ENCODE measurements at places on chromosomes 6 and 20.

DNA sequence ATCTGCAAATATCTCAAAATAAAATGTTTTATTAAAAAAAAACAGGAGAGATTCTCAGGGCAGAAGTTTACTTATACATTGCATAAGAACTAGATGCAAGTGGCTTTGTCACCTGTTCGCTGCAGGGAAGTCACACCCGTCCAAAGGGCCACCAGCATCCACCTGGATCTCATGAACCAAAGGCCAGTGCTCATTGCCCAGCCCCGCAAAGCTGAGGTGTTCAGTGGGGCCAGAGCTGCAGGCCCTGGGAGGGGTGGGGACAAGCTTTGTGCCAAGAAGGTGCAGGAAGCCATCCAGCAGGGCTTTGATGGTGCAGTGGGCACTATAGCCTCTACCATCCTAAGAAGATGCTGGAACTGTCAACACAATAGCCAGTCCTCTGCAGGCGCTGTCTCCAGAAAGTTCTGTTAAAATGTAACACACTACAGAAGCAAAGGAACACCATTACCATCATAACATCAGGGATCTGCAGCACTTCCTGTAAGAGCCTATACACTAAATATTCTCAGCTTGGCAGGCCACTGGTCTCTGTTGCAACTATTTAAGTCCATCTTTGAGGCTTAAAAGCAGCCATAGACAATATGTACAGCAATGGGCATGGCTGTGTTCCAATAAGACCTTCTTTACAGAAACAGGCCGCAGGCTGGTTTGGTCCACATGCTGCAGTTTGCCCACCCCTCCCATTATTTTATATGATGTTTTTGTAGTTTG, 15.7 kb upstream of the CD93 start:
- DNase-seq: no peak

DNA sequence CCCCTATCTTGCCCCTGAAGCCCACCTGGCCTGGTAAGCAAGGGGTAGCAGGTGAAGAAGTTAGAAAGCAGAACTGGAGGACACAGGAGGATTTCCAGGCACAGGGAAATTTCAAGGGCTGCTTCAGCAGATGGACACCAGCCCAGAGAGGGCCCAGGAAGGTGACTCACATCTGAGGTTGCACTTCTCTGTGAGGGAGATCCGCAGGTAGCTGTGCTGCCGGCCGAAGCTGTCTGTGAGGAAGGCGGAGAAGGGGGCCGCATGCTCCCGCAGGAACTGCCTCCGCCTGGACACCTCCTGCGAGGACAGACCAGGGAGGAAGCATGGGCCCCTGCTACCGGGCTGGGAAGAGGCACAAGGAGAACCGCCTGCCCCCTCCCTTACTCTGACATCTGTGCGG, 7.1 kb downstream of the MOCS1 start:
- DNase-seq: no peak

GRCh38 chr6:81802356-81802755, 49.9 kb upstream of the TENT5A start:
- DNase-seq: no peak

- DNase-seq: no peak
Observed at GRCh38 chr6:16632101-16632500, 129.2 kb downstream of the ATXN1 start.

DNA sequence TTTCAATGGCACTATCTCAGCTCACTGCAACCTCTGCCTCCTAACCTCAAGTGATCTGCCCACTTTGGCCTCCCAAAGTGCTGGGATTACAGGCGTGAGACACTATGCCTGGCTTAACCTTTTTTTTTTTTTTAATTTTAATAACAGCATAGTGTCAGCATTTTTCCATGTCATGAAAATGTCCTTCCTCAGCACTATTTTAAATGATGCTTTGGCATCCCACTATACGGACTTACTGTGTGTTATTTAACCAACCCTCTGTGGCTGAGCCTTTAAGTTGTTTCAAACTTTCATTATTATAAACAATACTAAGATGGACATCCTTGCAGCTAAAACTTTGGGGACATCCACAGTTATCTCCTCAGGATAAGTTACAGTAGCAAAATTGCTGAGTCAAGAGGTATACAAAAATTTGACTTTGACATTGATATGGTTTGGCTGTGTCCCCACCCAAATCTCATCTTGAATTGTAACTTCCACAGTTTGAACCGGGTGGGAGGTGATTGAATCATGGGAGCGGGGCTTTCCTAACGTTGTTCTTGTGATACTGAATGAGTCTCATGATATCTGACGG, 123.8 kb upstream of the JARID2 start:
- DNase-seq: no peak

- DNase-seq: no peak
Observed at GRCh38 chr20:45291526-45291925, 15.1 kb upstream of the RBPJL start.

DNA sequence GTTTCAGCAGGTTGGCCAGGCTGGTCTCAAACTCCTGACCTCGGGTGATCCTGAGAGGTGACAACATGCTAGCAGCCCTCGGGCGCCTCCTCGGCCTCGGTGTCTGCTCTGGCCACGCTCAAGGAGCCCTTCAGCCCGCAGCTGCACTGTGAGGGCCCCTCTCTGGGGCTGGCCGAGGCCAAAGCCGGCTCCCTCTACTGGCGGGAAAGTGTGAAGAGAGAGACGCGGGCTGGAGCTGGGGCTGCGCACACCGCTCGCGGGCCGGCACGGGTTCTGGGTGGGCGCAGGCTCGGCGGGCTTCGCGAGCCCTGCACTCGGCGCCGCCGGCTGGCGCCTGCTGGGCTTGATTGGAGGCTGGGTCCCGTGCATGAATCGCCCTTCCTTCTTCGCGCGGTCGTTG, 80.8 kb upstream of the RBM24 start:
- DNase-seq: no peak

- no peak for DNase-seq
Observed at GRCh38 chr6:167907837-167908681, 81.3 kb downstream of the AFDN start.

DNA sequence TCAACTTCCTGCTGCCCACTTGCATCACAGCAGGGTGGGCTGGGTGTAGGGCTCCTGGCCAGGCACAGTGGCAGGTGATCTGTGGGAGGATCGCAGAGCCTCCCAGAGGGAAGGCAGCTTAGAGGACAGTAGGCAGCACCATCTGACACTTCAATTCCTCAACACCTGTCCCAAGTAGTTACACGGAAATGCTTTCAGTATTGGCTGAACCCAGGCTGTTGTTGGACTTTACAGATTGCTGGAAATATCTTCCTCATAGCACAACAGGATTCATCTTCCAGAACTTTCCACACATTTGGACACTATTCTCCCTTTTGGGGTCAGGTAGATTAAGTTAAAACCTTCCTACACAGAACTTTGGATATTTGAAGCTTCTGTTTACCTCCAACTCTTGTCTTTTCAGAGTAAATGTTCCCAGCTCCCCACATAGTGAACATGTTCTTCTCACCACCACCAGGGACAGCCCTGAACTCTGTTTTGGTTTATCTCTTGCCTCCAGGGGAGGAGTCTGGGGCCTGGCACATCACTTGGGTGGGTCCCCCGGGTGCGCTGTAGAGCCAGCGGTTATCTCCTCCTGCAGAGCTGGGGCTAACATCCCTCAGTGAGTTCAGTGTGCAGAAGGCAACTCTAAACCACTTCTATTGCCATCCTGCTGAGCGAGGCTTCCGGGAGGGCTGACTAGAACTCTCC, 3.5 kb upstream of the SLC22A2 start:
- peak; percentile 53 for DNase-seq
